ENCODE measurements at places on chromosomes 16 and 17.

- DNase-seq = peak; percentile 70
These were observed 68.1 kb upstream of the SEC14L1 start for GRCh38 chr17:77072670-77073069.

GRCh38 chr16:24698308-24698707 is 31.1 kb upstream of the TNRC6A start:
- no peak for DNase-seq

DNA sequence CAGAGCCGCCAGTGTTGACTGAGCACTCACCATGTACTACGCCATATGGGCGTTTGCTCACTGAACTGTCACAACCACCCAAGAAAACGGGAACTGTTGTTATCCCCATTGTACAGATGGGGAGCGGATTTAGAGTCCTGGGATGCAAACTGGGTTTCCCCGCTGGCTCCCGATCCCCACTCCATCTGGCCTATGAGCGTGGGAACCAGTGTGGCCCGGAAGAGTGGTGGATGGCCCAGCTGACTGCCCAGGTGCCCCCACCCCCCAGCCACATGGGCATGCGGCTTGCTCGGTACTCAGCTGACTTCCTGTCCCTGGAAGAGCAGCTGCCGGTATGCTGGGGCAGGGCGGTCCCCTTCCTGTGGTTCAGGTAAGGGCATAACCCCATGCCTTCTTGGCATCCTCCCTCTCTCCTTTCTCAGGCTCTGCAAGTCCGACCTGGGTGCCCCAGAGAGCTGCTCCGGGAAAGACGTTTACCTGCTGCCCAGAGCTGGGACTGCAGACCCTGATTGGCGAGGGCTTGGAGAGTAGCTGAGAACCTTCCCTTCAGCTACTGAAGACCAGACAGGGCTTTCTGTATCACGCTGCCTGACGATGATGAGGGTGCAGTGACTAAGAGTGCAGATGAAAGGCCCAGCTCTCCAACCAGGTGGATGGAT is 16.2 kb downstream of the SOCS3 start:
- no peak for DNase-seq

GRCh38 chr16:85781695-85782370 is 17.5 kb downstream of the EMC8 start:
- DNase-seq = no peak

GRCh38 chr17:7232114-7232513 is 2.2 kb downstream of the DVL2 start:
- DNase-seq = no peak

GRCh38 chr17:66583112-66583748 is 251.7 kb upstream of the CACNG5 start:
- DNase-seq = no peak

- DNase-seq = no peak
These were observed 3.3 kb upstream of the PRSS33 start for GRCh38 chr16:2790631-2791030.

GRCh38 chr16:17384471-17384870 is 86.3 kb downstream of the XYLT1 start:
- DNase-seq = no peak

DNA sequence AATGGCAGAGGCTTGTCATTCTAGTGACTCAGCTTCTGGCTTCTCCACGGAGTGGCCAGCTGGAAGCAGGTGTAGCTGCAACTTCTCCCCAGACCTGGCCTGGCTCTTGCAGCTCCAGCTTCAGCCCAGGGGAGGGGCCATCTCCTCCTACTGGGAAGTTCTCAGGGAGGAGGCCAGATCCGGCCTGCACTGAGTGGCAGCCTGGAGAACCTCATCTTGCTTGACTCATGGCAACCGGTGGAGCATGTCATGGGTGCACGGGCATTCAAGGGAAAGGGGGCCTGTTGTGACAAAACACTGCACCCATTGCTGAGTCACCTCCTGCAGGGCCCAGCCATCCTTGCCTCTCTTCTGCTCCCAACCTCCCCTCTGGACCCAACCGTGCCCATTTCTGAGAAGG is 273.9 kb upstream of the MAF start:
- no peak for DNase-seq

DNA sequence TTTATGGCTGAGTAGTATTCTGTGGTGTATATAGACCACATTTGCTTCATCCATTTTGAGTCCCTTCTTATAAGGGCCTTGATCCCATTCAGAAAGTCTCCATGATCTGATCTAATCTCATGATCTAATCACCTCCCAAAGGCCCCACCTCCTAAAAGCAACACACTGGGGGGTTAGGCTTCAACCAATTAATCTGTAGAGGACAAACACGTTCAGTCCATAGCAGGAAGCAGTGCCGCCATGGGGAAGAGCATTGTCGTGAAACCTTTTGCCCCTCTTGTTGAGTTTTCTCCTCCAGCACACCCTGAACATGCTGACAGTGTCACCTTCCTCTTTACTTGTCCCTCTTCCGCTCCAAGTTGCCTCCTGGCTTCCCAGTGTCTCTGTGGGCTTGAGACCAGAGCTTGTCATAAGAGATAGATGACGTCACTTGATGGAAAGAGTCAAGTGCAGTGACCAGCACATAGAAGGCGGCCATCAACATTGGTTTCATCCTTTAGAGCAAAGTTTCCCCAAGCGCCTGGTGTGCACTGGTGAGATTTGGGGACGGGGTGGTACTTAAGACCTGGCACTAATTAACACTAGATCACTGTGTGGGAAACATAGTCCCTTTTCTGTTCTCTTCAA is 74.1 kb downstream of the PRKCB start:
- DNase-seq = no peak

DNA sequence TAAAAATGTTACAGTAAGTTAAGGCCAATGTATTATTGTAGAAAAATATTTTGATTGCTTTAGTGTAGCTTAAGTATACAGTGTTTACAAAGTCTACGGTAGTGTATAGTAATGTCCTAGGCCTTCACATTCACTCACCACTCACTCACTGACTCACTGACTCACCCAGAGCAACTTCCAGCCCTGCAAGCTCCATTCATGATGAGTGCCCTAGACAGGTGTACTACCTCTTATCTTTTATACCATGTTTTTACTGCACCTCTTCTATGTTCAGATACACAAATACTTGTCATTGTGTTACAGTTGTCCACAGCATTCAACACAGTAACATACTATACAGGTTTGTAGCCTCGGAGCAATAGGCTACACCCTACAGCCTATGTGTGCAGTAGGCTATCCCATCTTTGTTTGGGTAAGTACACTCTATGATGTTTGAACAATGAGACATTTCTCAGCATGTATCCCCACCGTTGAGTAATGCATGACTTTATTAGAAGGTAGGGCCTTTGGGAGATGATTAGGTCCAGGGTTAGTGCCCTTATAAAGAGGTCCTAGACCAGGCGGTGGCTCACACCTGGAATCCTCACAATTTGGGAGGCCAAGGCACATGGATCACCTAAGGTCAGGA is 117.8 kb downstream of the SLC39A11 start:
- no peak for DNase-seq

DNA sequence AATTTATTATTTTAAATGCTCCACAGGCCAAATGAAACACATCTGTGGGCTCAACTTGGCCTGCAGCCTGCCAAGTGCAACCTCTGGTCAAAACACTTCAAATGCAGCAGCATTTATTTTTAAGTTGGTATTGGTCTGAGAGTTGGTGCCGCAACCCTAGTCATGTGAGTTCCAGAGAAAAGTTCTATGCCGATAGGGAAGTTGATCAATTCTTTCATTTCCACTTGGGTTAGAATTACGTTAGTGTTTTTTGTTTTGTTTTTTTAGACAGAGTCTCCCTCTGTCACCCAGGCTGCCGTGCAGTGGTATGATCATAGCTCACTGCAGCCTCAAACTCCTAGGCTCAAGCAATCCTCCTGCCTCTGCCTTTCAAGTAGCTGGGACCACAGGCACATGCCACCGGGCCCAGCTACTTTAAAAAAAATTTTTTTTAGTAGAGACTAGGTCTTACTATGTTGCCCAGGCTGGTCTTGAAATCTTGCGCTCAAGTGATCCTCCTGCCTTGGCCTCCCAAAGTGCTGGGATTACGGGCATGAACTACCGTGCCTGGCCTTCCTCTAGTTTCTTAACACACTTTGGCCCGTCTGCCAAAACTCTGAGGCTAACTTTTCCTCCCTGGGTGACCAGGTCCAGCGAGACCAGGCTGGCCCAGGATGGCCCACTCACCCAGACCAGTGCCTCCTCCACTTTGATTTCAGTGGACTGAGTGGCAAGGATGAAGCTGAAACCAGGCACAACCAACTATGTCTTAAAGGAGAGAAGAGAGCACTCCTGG is 221.1 kb downstream of the MRTFB start:
- DNase-seq = no peak

DNA sequence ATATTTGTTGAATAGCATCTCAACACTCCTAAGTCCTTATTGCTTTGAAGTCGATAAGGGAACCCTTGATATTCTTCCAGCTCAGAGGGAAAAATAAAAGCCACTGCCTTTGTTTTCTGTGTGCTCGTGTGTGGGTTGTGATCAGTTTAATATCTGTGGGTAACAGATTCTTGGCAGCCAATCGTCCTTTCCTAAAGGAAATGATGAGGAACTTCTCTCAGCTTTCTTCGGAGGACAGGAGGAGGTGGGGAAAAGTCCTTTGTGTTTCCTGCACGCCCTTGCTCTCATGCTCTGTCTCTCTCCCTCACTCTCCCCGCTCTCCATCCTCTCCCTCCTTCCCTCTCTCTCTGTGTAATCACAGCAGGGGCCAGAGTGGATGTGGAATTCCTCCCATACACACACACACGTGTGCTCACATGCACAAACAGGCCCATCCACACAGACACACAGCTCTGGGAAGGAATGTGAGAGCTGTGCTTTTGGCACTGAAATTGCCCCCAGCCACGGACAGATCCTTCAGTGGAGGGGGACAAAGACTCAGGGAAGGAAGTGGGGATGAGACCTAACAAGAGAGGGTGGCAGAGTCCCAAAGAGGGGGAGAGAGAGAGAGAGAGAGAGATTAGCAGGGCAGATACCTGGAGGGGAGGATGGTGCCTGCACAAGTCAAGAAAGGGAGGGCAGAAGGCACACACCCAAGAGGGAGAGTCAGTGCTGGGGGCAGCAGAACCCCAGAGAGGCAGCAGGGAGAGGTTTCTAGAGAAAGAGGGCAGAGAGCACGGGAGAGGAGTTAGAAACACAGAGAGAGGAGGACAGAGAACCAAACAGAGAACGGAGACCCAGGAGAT is 83.5 kb upstream of the PLCG2 start:
- DNase-seq = peak; percentile 73

DNA sequence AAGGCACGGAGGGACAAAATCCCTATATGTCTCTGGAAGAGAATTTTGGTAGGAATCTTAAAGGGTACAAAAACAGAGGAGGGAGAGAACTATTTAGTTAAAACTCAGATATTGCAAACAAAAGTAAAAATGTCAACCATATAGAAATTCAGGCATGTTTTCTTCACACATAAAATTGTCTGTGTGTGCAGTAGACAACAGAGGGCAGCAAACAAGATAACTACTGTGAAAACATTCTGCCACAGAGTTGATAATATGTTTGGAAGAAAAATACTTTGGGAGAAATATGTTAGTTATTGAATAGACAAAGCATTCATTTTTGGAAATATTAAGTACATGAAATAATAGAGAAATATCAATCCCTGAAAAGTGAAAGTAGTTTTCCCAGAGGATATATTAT is 56.2 kb downstream of the SNX11 start:
- DNase-seq = peak; percentile 26

DNA sequence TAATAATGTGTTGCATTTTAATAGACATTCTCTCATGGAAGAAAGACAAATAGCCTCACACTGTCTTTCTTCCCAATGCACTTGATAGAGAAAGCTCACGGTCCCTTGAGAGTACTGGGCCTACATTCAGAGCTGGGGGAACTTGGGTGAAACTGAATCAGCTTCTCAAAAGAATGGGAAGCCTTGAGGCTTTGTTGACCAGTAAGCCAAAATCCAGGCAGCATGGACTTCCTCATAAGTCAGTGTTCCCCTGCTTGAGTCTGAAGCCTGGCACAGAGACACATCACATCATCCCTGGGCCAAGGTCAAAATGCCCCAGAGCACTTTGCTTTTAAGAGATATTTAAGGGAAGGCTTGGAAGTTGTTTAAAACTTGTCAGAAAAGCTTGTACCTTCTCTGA is 302.2 kb upstream of the SALL1 start:
- DNase-seq = no peak

DNA sequence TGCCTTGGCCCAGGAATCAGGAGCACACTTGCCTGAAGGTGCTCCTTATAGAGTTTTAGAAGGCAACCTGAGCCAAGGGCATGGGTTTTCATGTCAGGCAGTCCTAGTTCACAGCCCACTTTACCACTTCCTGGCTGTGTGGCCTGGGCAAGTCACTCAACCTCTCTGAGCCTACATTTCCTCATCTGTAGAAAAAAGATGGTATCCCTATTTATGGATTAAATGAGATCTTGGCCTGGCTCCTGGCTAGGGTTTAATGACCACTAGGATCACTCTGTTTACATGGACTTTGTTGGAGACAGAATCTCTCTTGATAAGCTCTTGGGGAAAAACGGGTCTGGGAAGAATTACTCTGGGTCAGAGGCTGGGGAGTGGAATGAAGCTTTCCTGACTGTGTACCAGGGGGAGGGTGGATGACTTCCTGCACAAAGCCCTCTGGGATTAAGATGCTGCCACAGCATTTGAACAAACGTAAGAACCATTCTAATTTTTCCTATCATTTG is 2.3 kb downstream of the MT2A start:
- DNase-seq = no peak

DNA sequence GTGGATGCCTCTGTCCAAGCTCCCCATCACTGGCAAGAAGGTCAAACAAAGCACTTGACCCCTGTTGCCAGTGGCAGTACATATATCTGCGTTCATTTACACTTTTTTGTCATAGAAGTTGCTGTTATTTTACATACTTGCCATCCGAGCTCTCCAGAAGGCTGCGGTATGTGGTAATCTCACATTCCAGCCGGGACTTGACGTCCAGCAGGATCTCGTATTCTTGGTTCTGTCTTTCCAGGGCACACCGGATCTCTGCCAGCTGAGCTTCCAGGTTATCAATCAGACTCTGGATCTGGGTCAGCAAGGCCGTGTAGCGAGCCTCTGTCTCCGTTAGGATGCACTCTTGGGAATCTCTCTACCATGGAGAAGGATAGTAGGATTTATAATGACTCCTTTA is 6.6 kb downstream of the KRT39 start:
- DNase-seq = no peak

DNA sequence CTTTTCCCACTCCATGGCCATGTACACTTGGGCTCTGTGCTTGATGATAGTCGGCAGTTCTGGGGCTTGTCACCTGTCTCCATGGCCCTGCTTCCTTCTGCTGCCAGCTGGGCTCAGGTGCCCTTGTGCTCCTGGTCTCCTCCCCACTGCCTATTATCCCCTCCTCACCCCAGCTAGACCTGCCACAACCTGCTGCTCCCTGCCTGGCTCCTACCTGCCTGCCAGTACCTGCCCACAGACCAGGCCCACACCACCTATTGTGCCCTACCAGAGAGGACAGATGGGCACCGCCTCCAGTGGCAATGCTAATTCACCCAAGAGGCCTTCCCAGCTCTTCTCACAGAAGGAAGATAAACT is 538 bp upstream of the RAPGEFL1 start:
- DNase-seq = no peak

All from hematopoietic multipotent progenitor cell treated with erythropoietin and hydrocortisone succinate and interleukin-3 and kit ligand, for 6 days (in vitro differentiated cells).